AG10803 (cell line): ENCODE measurements at places on chromosomes 2 and 18.
A peak's percentile ranks its signal among the peaks of the same experiment; 100 is the strongest.

- no peak for DNase-seq
Measured at GRCh38 chr2:17441055-17441771, 77.0 kb downstream of the RAD51AP2 start.

- DNase-seq = no peak
Measured at GRCh38 chr18:45731716-45732115, 7.7 kb downstream of the SLC14A1 start.

DNA sequence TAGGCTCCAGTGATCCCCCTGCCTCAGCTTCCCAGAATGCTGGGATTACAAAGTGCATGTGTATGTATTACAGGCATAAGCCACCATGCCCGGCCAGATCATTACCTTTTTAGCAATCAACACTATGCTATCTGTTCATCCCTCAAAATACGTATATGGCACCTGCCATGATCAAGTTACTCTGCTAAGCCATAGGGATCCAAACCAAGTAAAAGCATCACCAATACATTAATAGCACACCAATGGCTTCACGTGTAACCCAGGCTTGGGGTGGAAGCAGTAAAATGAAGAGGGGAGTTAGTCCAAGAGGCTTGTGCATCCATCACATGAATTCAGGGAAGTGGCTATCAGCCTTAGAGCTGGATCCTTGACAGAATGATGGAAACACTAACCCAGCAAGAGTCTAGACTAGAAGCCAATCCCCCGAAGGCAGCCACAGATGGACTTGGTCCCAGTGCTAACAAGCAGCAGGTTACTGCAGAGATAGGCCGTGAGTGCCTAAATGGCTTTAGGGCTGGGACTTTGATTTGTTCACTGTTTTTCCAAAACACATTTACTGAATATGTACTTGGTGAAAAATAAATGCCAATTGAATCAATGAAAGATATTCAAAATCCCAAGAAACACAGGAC lies 11.3 kb downstream of the HDLBP start:
- no peak for DNase-seq

DNA sequence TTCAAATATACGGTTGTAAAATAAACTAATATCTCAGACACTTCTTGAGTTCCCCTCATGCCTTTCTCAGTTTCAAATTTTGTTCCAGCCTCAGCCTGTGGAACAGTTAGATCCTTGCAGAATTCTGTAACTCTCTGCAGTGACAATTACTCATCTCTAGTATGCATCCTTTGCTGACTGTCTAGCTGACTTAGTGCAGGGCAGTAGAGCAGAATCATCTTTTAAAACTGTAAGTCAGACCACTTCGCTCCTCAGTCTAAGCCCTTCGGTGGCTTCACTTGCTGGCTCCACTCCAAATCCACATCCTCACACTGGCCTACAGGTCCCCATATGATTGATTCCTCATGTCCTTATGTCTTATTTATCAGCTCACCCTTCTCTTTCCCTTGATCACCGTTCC lies 164.1 kb upstream of the ZSWIM2 start:
- no peak for DNase-seq

DNA sequence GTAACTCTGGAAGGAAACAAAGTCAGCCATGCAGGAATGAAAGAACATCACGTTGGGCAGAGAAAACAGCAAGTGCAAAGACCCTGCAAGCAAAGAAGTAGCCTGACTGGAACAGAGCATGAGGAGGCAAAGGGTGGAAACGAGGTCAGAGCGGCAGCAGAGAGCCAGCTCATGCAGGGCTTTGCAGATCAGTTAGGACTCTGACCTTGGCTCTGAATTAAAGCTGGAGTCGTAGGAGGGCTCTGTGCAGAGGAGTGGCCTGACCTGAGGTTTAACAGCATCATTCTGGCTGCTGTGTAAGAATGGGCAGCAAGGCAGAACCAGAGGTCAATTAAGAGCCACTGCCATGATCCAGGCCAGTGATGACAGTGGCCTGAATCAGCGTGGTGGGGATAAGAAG lies 220.7 kb downstream of the PRKCE start:
- DNase-seq = no peak

- DNase-seq = peak; percentile 40
Measured at GRCh38 chr2:227862227-227862740, 9.1 kb upstream of the DAW1 start.
